ENCODE measurements at places on chromosomes 11 and 22.

GRCh38 chr11:44046182-44046581 lies 1.6 kb upstream of the ACCSL start:
- DNase-seq = no peak

DNA sequence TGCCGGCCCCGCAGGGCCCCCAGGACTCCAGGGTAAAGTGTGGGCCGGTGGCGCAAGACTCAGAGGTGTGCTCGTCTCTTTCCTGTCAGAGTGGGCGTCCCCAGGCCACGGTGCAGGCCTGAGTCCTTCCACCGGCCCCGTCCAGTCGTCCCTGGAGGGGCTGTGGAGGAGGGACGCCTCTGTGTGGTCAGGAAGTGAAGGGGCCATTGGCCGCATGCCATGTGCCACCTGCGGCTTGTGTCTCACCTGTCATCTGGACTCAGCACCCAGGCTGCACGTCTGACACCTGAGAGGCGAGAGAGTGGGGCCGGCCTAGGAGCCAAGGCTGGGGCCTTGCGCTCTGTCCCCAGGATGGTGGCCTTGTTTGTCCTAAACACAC lies 25.2 kb downstream of the MUC6 start:
- DNase-seq = no peak

DNA sequence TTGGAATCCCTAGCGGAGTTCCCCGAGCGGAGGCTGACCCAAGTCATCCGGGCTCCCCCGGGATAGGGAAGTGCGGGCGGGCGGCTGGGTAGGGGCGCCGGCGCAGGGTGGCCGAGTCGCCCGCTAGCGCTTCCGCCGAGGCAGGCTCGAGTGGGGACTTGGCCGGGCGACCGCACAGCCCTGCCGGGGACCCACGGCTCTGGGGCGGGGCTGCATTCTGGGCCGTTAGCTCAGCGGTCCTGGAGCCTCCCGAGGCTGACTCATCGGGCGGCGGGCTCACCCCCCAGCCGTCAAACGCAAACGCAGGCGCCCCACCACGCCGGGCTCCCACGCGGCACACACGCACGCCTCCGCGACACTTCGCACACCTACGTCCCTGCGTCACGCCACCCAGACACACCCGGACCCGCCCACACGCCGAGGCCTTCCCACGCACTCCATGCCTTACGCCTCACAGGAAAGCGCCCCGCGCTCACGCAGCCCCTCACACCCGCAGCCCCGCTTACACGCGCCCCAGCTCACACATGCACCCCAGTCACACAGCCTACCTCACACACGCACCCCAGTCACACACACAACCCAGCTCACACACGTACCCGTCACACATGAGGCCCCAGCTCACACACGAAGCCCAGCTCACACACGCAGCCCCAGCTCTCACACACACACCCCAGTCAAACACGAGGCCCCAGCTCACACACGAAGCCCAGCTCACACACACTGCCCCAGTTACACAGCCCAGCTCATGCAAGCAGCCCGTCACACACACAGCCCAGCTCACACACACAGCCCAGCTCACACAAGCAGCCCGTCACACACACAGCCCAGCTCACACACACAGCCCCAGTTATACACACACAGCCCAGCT lies 1.2 kb downstream of the PHLDB1 start:
- peak; percentile 74 for DNase-seq

- no peak for DNase-seq
These were observed 24.0 kb downstream of the MIAT start for GRCh38 chr22:26681395-26681821.

- no peak for DNase-seq
These were observed 18.3 kb upstream of the MICALL1 start for GRCh38 chr22:37887584-37888378.

Measured in frontal cortex (tissue), 4 donors.